ENCODE measurements at places on chromosomes 1 and 21.

DNA sequence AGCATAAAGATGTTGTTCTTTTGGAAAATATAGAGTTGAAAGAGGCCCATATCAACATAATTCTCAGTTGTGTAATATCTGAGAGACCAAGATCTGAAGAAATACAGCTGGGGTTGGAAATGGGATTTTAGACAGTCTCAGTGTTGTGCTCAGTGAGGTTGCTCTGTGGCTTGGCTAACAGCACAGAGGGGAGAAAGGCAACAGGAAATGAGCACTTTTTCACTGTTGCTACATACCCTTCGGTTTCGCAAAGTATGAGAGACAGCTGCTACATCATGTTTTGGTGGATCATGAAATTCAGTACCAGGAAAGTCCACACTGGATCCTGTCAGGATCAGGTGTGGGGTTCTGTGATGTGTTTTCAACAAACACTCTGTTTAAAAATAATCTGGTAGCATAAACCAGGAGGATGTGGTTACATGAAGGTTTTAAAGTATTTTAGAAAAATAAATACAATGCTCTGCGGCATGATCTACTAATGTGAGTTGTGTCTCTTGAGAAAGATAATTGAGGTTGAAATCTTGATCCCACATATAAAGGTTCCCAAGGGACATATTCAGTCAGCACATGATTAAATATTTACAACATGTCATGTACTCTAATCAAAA, 7.0 kb upstream of the GPR88 start:
- DNase-seq = no peak

DNA sequence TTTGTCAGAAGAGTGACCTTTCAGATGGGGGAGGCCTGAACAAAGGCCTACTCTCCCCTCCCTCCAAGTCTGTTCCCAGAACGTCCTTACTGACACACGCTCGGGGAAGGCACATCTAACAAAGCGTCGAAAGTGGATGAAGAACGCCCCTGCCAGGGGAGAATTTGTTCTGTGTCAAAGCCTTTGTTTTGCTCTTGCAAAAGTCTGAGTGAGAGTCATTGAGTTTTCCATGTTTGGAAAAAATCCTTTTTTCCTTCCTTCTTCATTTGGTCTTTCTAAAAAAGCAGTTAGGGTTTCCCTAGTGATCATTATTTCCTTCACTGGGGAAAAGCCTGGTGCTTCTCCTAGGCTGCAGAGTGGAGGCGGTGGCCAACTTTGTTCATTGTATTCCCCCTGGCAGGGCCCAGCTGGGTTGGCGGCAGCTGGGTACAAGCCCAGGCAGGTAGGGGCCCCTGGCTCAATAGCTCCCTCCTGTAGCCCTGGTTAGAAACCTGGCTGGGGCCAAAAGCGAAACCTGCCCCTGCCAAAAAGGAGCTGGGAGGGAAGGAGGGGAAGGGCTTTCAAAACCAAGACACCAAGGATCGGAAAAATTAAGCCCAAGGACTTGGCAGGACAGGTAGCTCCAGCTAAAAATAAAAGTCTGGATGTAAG, 81.1 kb downstream of the ITPKB start:
- DNase-seq = peak; percentile 42

DNA sequence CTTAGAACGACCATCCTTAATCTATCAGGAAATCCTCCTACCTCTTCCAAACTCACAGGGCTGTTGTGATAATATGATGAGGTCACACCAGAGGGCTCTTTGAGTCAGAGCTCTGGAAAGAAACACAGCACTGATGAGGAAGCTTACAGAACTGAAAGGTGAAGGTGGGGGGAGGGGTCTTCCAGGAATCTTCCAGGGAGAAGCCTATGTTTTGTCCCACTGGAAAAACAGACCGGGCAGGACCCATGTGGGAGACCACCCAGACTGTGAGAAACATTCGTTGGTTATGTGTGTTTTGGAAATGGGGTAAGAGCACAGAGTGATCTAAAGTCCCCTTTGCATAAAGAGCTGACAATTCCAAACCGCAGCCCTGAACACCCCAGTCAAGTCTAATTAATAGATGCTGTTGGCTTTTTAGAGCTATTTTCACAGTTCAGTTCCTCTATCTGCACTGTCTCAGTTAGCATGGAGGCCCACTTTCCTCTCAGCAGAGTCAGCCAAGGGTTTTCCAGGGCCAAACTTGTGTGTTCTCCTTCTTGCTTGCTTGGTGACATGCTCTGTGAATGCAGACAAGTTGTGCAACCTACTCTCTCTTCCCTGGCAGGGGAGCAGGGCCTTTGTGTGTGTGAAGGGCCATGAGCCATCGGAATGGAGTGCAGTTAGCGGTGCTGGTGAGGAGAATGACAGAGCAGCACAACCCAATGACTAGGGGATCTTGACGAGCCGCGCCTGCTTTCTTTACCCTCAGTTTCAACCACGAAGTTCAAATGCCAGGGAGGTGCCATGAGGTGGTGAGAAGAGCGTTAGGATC, 12.3 kb downstream of the PHLDA3 start:
- DNase-seq = no peak

DNA sequence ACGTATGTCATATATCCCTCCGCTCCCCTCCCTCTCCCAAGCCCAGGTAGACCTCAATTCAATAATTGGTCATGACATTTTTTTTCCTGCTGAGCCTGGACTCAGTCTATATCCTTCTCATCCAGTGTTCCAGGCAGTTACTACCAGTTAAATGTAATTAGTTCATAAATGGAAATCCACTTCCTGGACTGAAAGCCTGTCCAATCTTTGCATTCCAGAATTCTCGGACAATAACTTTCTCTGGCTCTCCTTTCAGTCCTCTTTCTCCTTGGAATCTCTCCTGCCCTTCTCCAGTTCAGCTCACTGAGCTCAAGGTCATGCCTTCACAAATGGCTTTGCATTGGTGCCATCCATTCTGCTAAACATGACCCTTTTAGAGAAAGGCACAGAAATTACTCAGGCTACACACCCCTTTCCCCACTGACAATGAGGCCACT, 34.8 kb downstream of the VWA5B1 start:
- no peak for DNase-seq

- DNase-seq = no peak
Observed at GRCh38 chr1:116326486-116326885, 46.6 kb upstream of the ATP1A1 start.

- no peak for DNase-seq
Observed at GRCh38 chr1:111666828-111667227, 47.2 kb downstream of the RAP1A start.

GRCh38 chr1:246856371-246856770, 75.4 kb downstream of the AHCTF1 start:
- DNase-seq = no peak

DNA sequence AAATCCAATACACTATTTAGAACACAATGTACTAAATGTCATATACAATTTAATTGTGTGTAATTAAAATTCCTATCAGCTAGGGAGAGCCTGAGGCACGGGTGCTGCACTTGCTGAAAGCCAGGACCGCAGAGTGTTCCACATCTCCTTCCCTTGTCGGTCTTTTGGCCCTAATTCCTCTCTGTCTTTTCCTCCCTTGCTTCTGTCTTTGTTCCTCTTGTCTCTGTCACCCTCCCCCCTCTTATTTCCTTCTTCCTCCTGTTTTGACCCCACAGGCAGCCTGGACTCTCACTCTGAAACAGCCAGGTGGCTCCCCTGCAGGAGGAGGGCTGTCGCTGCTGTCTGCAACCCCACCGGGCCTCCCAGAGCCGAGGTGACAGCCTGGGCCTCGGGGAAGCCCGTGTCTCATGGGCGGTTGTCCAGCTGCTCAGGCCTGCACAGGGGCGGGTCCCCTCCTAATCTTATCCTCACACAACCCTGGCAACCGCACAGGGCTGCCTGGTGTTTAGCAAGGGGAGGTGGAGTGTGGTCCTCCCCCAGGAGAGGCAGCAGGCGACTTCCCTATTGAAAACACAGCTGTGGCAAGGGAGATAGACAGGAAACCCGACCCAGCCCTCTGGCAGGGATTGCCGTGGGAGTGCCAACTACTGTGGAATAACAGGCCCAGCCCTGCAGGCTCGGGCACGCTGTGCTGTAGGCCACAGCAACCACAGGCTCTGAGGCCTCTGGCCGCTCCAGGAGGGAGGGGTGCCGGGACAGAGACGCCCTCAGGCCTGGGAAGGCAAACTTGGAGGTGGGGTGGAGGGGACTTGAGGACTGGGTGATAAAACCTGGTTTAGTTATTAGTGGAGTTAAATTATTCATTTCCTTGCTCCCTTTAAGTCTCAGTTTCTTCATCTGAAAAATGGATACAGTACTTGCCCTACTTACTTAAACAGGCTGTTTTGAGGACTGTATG, 68.8 kb upstream of the WDR26 start:
- DNase-seq = peak; percentile 49

DNA sequence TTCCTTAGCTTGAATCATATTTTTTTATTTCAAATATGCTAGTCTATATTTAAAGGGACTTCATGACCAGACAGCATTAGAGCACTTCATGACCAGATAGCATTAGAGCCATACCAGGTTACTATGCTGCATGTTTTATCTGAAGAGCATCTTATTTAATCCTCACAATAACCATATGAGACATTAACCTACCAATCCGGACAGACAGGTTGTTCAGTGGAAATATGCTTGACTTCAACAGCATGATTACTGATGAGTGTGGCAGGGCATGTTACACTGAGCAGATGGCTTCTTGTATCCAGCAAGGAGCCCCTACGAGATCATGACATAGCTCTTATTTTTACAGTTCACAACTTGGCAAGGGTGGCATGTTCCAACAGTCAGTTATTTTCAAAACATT, 85.0 kb upstream of the KCTD3 start:
- no peak for DNase-seq

DNA sequence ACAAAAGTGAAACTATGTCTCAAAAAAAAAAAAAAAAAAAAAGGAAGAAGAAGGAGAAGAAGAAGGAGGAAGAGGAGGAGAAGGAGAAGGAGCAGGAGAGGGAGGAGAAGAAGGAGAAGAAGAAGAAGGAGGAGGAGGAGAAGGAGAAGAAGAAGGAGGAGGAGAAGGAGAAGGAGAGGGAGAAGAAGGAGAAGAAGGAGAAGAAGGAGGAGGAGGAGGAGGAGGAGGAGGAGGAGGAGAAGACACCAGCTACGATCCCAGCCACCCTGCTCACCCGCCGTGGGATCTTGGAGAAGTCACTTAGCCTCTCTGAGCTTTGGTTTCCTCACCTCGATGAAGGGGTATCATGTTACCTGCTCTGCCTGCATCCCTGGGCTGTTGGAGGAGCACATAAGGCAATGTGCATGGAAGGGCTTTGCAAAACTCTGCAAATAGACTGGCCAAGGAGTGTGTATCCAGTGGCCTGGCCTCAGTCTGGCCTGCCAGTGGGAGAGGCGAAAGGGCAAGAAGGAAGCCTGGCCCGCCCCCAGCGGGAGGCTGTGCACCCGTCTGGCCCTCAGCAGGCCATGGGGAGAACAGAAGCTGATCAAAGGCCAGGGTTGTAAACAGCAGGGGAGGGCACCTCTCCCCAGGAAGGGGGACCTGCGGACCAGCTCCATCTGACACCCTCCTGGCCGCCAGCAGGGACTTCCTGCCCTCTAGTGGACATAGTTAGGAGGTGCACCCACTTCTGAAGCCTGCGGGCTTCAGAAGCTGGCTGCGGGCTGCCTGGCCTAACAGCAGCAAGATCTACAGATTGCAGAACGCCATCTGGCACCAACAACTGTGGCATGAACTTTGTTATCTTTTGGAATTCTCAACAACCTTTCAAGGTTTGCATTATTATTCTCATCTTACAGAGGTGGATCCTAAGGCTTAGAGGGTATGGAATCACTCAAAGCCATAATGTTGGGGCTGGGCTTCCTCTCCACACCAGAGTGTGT, 19.2 kb upstream of the CDK18 start:
- peak; percentile 92 for DNase-seq

DNA sequence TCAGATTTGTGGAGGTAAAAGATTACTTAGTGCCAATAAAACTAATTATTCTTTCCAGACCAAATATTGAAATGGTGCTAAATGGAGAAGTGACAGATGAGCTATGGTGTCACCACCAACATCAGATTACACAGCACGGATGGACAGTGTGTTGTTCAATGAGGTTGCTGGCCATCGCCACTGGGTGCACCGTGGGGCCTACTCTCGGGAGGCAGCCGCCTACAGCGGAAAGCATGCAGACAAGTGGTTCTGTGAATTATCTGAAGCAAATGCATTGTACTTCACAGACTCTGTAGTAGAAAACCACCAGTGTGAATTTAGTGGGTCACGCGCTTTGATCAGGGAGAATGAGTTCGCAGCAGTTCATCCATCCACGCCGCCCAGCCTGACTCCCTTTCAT, 42.3 kb downstream of the GNG4 start:
- no peak for DNase-seq

- no peak for DNase-seq
Observed at GRCh38 chr1:72845381-72845780, 563.0 kb upstream of the NEGR1 start.

DNA sequence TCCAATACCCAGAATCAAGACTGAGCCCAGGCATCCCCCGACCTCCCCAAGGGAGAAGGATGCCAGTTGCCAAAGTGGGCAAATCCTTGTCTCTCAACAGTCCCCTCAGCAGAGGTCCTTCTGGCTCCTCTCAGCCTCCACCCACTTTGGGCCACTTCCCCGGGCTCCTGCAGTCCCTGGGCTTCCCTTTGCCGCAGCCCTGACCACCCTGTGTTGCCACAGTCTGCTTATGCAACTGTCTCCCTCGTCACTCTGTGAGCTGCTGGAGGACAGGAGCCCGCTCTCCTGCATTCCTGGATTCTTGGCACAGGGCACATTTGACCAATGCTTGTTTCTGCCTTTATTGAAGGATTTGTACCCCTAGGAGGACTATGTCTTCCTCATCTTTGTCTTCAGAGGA, 2.9 kb upstream of the LRP8 start:
- DNase-seq = no peak

GRCh38 chr1:1989789-1990188, 13.8 kb downstream of the CFAP74 start:
- DNase-seq = no peak

DNA sequence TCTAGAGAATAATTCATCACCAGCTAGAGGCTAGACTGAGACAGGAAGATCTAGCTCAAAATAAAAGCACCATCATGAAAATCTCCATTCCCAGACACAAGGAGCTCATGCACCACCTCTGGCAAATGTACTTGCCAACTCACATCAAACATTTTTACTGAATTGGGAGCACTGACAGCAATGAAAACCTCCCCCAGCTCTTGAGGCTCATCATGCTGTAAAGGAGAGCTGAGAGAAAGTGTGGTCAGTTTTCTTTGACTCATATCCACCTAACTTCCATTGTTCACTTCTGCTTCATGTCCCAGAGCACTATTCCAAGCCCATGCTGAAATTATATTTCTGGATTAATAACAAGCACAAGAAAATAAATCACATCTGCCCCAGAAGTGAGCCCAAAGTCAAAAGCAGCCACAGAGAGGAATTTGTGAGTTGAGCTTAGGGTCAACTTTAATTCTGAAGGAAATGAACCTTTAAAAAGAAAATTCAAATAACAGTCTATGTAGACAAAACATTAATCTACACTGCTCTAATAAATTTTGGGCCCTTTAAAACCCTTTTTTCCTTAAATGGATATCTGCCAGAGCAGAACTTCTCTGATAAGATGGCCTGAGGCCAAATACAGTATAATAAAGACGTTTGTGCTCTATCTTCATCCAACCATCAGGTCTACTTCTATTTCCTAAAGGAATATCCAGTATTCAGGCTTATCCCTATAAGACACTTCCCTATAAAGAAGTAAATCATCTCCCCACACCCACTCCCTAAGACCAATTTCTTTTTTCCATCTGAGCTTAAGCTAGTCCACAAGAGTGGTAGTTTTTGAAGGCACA, 85.9 kb upstream of the ADAM30 start:
- no peak for DNase-seq
